NCI-H748 treated with DMSO at 0.1 percent for 48 hours (cell line): ENCODE measurements at places on chromosomes 3 and 15.
A peak's percentile ranks its signal among the peaks of the same experiment; 100 is the strongest.

DNA sequence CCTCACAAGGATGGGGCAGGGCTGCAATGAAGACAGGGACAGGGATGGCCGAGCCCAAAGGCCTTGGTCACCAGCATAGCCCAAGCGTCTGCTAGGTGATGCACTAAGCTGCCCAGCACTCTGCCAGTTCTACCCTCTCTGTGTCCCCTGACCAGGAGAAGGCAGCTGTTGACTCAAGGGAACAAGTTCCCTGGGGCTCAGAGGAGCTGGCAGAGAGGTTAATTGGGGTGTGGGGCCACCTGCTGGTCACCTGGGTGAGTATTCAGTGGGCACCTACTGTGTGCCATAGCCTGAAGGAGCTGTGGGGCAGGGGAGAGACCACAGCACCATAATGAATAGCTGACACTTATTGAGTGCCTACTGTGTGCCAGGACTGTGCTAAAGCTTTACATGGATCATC, 22.0 kb upstream of the DOCK3 start:
- no peak for DNase-seq

GRCh38 chr15:60906146-60906674, 322.9 kb downstream of the RORA start:
- no peak for DNase-seq

- no peak for DNase-seq
These were observed 185.6 kb downstream of the APBA2 start for GRCh38 chr15:29071232-29071881.

GRCh38 chr3:98532275-98532637, 478 bp downstream of the GPR15 start:
- no peak for DNase-seq

DNA sequence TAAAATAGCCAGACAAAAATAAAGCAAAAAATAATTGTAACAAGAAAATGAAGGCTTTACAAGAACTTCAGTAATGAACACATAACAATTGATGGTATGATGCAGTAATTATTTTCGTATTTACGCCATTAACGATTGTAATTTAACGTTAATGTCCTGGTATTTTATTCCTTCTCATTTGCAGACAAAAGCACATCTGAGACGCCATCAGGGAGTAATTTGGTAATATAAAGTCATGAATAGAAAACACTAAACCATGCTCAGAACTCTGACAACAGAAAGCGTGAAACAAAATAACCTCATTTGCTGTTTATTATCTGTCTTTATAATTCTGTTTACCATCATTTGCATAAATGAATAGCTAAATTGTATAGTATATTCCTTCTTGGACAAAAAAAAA, 336.6 kb upstream of the THRB start:
- no peak for DNase-seq

DNA sequence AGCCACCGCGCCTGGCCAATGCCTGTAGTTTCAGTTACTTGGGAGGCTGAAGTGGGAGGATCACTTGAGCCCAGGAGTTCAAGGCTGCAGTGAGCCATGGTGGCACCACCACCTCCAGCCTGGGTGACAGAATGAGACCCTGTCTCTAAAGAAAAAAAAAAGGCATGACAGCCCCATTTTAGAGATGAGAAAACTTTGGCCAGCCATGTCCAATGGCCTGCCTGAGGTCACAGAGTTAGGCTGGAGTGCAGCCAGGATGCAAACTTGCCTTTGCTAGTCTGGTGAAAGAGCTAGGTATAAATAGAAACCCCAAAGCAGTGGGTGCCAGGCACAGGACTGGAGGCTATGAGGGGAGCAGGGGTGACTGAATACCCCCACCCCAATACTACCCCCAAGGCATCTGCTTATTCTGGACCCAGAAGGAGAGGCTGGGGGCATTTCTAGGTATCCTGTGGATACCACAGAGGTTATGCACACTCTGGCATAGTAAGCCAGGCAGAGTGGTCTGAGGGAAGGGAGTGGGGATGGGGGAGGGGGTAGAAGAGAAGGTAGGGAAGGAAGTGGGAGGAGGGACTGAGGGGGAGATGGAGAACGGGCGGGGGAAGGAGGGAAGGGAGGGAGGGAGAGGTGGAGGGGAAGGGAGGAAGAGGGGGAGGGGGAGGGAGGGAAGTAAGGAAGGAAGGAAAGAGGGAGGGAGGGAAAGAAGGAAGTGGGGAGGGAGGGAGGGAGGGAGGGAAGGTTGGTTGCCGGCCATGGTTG, 16.2 kb upstream of the C15orf39 start:
- DNase-seq, result no peak

- no peak for DNase-seq
These were observed 33.2 kb upstream of the NR2C2 start for GRCh38 chr3:14913926-14914778.

DNA sequence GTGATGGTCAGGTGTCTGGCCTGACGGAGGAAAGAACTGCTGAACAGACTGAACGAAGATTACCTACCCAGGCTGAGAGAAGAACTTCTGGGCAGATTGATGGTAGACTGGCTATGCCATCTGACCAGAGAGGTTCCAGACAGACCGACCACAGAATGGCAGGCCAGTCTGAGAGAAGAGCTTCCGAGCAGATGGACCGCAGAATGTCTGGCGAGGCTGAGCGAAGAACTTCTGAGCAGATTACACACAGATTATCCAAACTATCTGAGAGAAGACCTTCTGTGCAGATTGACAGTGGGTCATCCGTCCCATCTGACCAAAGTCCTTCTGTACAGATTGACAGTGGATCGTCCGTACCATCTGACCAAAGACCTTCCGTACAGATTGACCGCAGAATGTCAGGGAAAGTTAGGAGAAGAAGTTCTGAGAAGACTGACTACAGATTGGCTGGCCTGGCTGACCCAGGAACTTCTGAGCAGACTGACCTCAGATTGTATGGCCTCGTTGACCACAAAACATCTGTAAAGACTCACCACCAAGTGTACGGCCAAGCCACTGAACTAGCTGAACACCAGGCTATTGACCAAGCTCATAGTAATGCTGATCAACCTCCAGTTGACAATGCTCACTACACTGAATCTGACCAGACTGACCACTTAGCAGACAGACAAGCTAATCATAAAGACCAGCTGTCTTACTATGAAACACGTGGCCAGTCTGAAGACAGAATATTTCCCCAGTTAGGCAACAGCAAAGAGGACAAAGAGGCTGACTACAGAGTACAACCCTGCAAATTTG, 812 bp downstream of the TEX55 start:
- no peak for DNase-seq

- no peak for DNase-seq
These were observed 39.3 kb downstream of the FGF7 start for GRCh38 chr15:49462232-49462844.

- no peak for DNase-seq
These were observed 15.3 kb upstream of the SPG21 start for GRCh38 chr15:65004993-65005392.

DNA sequence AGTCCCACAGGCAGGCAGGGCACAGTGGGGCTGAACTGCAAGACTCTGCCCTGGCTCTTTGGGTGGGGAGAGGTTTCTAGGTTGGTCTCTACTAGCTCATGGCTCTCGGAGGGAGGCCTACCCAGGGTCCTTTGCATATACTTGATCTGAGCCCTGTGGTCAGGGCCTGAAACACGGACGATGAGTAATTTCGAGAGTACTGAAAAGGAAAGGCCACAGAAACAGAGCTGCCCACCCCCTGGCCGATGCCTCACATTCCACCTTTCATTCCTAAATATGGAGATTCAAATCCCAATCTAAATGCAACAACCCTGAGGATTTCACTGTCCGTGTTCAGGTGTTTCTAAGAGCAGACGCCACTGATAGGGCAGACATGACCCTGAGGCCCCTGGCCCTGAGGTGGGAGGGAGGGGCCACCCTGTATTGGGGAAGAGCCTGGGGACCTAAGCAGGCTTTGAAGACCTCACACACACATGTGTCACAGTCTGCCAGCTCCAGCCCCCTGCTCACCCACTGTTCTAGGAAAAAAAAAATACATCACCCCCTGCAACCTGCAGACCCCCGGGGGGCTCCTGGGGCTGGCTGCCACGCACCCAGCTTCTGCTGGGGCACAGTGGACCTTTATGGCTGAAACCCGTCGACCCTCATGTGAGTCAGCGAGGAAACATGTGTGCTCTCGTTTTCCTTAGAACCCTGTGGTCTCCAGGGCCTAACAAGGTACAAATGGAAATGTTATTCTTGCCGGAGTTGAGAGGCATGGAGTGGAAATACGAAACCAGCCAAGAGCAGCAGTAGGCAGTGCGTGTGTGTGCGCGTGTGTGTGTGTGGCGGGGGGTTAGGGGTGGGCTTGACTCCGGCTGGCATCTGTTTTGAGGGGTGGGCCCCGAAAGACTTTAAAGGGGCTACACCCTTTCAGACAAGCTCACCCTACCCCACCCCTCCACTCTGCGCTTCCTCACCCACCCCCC, 112.7 kb downstream of the CHSY1 start:
- DNase-seq, result no peak

DNA sequence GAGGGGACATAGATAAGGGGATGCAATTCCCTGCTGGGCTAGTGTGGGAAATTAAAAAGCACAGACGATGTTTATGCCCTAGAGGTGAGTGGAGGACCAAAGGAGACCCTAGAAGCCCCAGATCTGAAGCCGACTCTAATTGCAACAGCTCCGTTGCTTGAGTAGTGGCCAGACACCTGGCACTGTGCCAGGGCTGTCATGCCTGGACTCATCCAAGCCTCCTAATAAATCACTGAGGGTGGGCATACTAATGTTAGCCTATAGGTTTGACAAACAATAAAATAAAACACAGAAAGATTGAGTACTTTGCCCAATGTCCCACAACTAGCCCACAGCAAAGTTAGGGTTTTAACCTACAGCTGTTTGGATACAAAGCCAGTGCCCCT, 25.4 kb upstream of the MRPS22 start:
- peak; percentile 19 for DNase-seq

DNA sequence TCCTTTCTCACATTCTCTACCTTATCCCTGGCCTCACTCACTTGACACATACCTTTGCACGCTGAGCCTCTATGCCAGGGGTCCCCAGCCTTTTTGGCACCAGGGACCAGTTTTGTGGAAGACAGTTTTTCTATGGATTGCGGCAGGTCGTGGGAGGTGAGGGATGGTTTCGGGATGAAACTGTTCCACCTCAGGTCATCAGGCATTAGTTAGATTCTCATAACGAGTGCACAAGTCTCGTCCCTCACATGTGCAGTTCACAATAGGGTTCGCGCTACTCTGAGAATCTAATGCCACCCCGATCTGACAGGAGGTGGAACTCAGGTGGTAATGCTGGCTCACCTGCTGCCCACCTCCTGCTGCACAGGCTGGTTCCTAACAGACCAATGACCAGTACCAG, 112.5 kb upstream of the EIF1B start:
- DNase-seq, result no peak

DNA sequence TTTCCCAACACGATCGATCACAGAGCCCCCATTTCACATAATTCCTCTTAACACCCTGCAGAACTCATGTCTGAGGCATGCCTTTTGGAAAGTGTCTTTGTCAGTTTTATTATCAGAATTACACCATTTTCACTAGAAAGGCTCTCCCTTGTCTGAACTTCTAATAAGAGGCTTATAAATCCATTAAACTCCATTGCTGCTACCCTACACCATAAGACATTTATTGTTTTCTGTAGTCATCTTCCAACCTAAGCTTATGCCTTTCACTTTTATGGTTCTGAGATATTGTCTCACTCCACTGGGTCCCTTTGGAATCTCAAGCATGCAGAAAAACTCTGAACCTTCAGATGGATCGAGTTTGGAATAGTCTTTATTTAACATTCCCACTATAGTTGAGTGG, 50.2 kb upstream of the TPM1 start:
- DNase-seq, result no peak

GRCh38 chr15:89442671-89443307, 53.6 kb downstream of the RHCG start:
- peak; percentile 8 for DNase-seq

DNA sequence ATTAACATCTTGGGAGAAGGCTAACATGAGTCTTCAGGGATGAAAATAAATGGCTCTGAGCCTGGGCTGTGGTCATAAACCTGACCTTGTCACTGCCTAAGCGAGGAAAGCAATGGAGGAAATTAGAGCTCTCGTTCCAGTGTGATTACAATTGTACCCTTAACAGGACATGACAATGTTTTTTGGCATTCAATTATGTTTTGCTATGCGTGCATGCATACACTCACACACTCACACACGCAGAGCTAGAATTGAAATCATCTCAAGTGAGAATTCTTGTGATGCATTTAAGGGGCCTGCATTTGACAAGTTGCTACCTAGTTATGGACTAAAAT, 24.1 kb downstream of the ZNF80 start:
- DNase-seq, result no peak
